ENCODE measurements at places on chromosomes 16 and 17.
A peak's percentile ranks its signal among the peaks of the same experiment; 100 is the strongest.

GRCh38 chr16:64841071-64841470, 280.8 kb downstream of the CDH11 start:
- DNase-seq, result no peak

DNA sequence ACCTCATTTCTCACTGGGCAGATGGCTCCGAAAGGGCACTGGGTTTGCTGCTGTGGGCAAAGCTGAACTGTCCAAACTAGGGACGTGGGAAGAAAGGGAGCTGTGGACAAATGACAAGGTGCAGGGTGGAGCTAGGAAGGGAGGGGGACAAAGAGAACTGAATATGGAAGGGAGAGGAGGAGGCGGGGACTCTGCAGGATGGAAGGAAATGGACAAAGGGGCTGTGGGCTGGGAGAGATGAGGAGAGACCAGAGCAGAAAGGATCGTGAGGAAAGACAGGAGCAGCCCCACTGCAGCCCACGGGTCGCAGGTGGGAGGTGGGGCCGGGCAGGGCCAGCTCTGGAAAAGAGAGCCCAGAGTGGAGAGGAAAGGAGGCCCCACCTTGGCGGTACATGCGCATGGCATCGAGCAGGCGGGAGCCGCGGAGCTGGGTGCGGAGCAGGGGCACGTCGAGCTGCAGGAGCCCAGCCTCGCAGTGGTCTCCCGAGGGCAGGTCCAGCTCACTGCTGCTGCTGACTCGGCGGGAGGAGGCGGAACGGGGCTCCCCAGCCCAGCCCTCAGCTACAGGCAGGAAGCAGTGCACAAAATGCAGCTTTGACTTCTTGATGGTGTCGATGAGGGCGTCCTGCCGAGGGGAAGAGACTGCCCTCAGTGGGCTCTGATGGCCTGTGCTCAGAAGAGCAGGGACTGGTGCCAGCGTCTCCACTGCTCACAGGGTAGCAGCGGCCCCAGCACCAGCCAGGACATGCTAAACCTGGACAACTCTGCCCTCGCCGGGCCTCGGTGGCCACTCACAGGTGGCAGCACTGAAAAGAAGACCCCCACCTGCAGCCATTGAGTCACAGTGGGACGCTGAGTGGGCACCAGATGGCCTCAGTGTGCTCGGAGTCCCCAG, 66.8 kb downstream of the PIPOX start:
- no peak for DNase-seq

- DNase-seq, result peak; percentile 33
Measured at GRCh38 chr16:66605979-66606751, 1.7 kb downstream of the CMTM3 start.

- no peak for DNase-seq
Measured at GRCh38 chr17:74682471-74683190, 30.1 kb downstream of the CD300LF start.

- no peak for DNase-seq
Measured at GRCh38 chr16:28936784-28937155, 5.0 kb downstream of the CD19 start.

DNA sequence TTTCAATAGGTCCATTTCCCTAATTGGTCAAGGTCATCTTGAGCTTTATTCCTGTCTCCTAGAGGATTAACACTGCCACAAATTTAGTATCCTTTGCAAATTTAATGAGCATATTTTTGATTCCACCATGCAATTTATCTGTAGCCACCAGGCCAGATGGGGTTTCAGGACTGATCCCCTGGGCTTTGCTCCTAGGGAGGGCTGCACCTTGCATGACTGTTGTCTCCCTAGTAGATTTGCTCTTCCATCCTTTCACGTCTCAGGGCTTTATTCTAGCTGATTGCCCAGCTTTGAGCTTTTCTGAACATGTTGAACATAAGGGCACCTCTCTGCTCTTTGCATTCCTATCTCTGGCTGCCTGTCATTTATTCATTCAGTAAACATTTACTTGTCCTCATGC, 7.7 kb upstream of the KCNH6 start:
- DNase-seq, result no peak

DNA sequence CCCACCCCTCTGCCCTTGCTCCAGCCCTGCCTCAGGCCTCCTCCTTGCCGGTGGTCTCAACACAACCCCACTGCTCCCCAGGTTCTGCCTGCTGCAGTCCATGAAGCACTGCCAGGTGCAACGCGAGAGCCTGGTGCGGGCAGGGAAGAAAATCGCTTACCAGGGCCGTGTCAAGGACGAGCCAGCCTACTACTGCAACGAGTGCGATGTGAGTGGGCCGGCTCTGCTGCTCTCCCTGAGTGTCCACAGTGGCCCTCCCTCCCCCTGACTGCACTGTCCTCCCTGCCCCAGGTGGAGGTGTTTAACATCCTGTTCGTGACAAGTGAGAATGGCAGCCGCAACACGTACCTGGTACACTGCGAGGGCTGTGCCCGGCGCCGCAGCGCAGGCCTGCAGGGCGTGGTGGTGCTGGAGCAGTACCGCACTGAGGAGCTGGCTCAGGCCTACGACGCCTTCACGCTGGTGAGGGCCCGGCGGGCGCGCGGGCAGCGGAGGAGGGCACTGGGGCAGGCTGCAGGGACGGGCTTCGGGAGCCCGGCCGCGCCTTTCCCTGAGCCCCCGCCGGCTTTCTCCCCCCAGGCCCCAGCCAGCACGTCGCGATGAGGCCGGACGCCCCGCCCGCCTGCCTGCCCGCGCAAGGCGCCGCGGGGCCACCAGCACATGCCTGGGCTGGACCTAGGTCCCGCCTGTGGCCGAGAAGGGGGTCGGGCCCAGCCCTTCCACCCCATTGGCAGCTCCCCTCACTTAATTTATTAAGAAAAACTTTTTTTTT, 1.8 kb upstream of the TMEM88 start:
- peak; percentile 3 for DNase-seq

GRCh38 chr16:75265911-75266701, 14.7 kb upstream of the BCAR1 start:
- no peak for DNase-seq

DNA sequence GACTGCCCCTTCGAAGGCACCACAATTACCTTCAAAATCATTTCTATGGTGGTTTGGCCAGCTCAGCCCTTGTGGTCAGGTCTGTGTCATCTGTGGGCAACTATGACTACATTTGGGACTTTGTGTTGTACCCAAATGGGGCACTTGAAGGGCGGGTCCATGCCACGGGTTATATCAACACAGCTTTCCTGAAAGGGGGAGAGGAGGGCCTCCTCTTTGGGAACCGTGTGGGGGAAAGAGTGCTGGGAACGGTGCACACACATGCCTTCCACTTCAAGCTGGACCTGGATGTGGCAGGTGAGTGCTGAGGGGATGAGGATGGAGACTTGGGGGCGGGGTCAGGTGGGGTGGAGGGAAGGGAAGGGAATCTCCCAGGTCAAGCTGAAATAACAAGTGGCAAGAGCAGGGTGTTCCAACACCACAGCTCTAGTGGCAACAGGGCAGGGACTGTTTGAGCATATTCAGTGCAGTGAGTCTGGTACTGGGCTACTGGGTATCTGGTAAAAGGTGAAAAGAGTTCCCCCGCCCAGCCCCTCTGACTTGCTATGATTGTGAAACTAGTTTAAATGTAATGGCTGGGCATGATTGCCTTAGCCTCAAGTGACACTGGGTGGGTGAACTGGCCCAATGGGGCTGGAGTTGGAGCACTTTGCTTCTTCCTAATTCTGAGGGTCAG, 1.7 kb downstream of the AOC2 start:
- DNase-seq, result peak; percentile 79

DNA sequence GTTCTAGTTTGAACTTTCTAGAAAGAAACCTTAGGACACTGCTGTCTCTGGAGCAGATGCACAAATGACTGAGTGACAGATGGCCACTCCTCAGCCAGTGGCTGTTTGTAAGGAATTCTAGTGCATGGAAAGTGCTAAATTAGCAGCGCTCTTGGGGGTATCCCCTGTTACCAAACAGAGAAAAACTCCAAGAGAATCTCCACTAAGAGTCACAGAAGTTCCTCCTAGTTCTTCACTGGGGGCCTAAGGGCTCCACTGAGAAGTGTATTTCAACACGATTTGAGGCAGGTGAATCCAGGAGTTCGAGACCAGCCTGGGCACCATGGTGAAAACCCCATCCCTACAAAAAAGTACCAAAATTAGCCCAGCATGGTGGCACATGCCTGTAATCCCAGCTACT, 18.1 kb upstream of the IRF8 start:
- no peak for DNase-seq

DNA sequence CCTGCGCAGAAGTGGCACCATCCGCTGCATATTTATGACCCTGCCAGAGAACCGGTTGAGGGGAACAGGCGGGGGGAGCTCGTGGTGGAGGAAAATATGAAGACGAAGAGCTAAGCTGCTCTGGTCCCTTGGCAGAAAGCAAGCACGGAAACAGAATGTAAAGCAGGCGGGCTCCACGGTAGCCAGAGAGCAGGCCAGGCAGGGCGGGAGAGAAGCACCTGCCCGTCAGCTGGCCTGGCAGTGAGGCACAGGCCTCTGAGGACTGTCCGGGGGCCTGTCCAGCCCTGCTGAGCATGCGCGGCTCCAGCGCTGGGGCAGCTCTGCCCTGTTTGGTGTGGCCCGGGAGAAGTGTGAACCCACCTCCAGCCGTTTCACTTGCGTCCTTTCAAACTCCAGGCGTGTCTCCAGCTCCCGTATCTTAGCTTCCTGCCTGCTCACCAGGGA, 46.7 kb downstream of the PIPOX start:
- no peak for DNase-seq

DNA sequence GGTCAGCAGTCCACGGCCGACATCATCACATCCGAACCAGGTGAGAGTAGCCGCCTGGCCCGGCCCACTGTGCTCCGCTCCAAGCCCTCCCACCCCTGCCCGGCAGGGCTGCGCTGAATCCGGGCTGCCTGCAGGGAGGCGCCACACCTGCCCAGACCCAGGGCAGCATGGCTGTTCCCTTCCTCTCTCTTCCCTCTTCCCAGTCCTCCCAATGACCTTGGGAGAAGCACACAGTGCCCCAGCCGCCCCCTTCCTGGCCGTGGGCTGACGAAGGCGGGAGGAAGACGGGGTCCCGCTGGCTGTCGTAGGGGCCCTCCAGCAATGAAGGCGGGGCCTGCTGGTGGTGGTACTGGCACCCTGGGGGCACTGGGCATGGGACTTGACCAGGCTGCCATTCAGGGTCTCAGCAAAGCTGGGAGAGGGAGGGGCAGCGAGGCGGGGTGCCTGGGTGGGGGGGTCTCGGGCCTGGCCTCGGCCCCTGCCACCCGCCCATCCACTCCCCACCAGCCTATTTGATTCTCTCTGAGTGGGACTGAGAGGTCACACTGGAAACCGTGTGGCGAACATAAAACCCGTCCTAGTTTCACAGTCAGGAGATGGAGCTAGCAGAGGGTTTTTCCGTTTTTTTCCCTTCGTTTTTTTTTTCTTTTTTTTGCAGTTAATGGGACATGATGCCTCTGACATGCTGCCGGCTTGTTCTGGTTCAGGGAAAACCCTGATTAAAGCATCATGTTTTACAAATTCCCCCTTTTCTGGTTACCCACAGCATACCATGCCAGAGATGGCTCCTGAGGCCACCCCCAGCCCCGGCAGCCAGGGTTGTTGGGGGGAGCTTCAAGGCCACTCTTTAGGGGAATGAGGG, 50.6 kb downstream of the BAHCC1 start:
- DNase-seq, result no peak

GRCh38 chr17:1713878-1714426, 3.8 kb upstream of the TLCD2 start:
- DNase-seq, result no peak

All from activated CD8-positive, alpha-beta T cell treated with anti-CD3 and anti-CD28 coated beads for 36 hours (primary cell).